ENCODE measurements at places on chromosomes 5 and 9.

DNA sequence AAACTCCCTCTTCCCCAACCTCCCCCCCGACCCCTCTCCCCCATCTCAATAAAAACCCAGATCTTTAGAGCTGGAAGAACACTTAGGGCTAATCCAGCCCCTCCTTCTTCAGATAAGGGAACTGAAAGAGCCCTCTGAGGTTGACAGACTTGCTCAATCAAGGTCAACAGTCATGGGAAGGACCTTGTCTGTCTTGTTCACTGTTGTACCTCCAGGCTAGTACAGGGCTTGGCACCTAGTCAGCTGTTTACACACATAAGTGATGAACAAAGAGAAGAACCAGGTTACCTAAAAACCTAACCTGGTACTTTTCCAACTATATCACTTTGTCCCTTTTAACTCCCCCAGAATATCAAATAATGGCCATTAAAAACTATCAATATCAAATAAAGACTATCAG lies 2.4 kb downstream of the TTC39B start:
- DNase-seq, result no peak

- DNase-seq, result no peak
Observed at GRCh38 chr5:15600035-15600434, 100.1 kb downstream of the FBXL7 start.

- DNase-seq, result no peak
Observed at GRCh38 chr5:161414037-161414436, 132.5 kb downstream of the GABRB2 start.

GRCh38 chr5:124343451-124343867 lies 403.0 kb downstream of the ZNF608 start:
- DNase-seq, result no peak

Data from naive thymus-derived CD8-positive, alpha-beta T cell (primary cell).